Body of pancreas (tissue), 4 donors: ENCODE measurements at places on chromosomes 6 and 20.

DNA sequence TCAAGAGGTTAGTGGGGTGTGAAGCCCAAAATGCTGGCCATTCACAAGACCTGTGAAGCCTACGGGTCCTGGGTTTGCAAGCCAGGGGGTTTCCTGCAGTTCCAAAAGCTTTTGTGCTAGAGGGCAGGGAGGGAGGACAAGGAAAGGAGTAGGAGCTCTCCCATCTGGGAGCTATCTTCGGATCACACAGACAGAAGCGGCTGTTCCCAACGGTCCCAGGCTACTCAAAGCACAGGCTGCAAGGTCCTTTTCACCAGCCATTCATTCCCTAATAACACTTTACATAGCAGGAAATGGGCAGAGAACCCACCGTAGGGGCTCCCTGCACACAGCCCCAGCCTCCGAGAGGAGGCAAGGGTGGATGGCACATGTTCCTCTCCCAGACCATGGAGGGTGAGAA is 296.9 kb downstream of the FOXC1 start:
- DNase-seq: no peak

- peak; percentile 32 for DNase-seq
Observed at GRCh38 chr6:10418862-10419748, 4.2 kb upstream of the TFAP2A start.

DNA sequence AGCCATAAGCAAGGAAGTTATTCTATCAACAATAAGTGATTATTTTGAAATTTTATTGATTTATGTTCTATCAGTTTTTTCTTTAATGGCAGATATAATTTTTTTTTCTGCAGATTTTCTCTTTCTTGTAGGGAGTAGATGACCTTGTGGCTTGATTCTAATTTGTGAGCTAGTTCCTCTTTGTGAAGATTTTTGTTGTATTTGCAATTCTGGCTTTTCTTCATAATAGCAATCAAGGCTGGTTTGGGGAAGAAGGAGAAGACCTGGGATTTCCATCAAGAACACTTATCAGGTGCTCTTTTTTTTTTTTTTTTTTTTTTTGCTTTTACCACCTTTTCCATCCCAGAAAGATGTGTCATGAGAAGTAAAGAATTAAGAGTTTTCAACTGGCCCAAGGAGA is 324.2 kb upstream of the MAN1A1 start:
- DNase-seq: no peak

- DNase-seq: no peak
Observed at GRCh38 chr6:51430589-51430988, 611.9 kb downstream of the TFAP2B start.

DNA sequence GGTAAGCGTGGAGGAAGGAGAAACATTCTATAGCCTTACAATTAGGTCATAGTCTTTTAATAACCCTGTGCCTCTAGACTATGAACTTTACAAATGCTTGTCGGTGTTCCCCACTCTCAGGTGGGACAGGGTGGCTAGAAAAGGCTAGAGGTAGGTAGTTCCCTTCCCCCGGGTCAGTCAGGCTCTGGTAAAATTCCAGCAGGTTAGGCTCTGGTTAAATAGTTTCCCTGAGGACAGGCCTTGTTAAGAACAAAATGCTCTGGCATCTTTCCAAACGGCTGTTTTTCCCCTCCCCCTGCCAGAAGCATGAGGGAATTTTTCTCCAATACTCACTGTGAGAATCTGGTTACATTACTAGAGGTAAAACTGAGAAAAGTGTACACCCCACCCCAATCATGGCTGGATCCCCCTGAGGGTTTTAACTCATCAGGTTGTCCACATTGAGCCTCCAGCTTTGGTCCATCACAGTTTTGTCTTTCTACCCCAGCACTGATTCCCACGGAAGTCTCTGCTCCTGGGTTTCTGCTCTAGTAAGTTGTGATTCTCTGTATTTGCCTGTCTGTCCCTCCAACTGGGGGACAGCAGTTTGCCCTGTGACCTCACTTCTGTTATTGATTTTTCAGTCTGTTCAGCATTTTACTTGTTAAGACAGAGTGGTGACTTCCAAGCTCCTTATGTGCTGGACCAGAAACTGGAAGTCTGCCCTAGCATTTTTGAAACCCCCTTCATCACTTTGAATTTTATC is 84.7 kb upstream of the ADGRF1 start:
- peak; percentile 51 for DNase-seq

GRCh38 chr6:46026307-46026706 is 10.6 kb upstream of the CLIC5 start:
- no peak for DNase-seq

- DNase-seq: no peak
Observed at GRCh38 chr6:138454981-138455706, 44.1 kb downstream of the NHSL1 start.

DNA sequence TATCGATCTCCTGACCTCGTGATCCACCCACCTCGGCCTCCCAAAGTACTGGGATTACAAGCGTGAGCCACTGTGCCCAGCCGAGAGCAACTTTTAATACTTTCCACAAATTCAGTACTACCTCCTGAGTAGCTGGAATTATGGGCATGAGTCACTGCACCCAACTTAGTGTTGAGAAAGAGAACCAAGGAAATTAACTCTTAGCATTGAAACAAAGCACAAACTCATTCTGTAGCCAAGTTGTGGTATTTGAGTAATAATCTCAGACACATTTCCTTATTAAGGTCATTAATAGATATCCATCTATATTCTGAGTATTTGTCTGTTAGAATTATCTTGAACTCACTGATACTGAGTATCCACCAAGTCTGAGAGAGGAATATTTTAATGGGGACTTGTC is 14.3 kb upstream of the ELOVL2 start:
- no peak for DNase-seq

- DNase-seq: no peak
Observed at GRCh38 chr6:4403828-4404227, 268.5 kb upstream of the ECI2 start.

- DNase-seq: no peak
Observed at GRCh38 chr6:129710450-129711270, 683 bp upstream of the ARHGAP18 start.

- no peak for DNase-seq
Observed at GRCh38 chr6:170190046-170190445, 100.8 kb downstream of the DLL1 start.

GRCh38 chr6:148436466-148436865 is 93.8 kb downstream of the SASH1 start:
- DNase-seq: no peak

- DNase-seq: no peak
Observed at GRCh38 chr6:112439432-112439831, 92.3 kb downstream of the RFPL4B start.

- DNase-seq: no peak
Observed at GRCh38 chr20:11943778-11944177, 26.1 kb downstream of the BTBD3 start.

DNA sequence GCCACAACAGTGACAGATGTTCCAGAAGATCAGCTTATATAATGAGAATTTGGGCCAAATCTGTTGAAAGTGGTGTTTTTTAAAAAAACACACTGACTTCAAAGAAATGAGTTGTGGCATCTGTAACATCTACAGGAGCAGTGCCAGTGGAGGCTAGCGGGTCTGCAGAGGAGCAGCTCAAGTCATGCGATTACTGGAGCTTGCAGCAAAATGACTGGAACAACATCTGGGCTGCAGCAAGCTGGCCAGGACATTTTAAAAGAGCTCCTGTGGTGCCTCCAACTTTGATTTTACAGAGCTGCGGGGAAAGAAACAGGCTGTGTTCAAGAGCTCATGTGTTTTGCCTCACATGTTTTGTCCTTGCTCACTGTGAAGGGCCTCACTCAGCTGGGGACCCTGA is 57.2 kb downstream of the TBX18 start:
- no peak for DNase-seq

DNA sequence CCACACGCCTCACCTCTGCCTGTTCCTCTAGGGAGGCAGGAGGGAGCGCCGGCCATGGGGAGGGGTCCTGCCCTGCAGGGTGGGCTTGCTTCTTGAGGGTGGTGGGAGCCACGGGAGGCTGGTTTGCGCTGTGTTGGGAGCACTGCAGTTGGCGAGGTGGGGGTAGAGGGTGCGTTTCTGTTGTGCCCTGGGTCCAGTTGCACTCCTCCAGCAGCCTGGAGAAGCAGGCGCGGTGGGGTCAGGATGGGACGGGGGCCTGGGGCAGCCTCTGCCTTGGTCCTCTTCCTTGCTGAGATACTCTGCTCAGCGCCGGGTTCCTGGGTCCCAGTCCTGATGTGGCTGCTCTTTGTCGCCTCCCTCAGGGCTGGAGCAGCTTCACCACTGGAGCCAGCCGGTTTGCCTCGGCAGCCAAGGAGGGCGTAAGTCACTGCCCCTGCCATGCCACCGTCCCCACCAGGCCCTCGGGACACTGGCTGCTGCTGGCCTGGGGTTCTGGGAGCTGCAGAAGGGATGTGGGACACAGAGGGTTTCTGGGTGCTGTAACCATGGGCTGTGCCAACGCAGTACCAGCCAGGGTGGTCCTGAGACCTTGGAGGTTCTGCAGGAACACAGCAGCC is 8.4 kb downstream of the ARFGAP1 start:
- no peak for DNase-seq

DNA sequence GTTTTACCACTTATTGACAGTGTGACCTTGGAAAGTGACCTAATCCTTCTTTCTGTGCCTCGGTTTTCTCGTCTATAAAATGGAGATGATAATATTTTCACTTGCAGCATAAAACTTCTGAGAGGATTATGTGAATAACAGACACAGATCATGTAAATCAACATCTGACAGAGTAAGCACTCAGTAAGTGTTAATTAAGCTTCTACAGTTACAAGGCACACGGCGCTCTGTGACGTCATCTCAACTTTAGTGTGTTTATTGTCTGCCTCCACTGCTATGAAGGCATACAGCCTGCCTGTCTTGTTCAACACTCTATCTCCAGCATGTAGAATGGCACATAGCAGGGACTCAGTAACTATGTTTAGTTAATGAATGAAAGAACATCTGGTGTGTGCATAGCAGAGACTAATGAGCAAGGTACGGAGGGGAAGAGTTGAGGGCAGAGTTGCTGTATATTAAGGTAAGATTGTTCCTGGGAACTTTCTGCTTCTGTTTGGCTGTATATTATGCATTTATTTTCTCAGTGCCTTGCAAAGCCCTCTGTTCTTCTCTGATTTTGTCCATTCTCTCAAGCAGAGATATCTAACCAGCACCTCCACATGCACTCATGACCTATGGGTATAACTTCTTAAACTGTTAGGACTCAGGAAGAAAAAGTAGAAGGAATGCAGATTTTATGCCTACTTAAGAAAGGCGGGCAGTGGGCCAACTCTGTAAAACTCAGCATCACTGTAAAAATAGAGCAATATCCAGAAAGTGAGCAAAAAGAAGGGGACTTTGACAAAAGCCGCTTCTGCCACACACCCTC is 66.4 kb upstream of the STMND1 start:
- peak; percentile 46 for DNase-seq

DNA sequence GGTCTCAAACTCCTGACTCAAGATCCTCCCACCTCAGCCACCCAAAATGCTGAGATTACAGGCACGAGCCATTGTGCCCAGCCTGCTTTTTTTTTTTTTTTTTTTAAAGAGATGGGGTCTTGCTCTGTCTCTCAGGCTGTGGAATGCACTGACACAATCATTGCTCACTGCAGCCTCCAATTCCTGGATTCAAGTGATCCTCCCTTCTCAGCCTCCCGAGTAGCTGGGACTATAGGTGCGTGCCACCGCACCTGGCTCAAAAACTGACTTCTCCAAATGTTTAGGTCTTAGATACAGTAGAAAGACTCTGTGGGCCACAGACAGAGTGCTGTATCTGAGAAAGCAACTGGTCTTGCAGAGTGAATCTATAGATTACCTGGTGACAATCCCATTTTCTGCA is 31.1 kb upstream of the SLC4A11 start:
- no peak for DNase-seq

DNA sequence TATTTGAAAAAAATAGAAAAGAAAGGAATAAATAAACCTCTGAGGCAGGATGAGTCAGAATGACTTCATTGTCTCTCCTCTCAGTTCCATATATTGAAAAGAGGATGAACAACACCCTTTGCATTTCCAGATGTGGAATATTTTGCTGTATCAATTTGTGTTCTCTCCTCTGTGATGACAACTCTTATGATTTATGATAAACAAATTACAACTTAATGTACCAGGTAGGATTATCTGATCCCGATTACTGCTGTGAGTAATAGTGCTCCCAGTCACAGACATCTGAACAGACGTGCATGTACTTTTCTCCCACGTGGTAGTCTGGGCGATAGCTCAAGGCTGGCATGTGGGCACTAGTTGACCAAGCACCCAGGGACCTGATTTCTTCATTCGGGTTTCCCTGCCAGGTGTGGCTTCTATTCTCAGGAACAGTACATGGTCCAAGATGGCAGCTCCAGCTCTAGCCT is 142.1 kb upstream of the SULF2 start:
- no peak for DNase-seq

DNA sequence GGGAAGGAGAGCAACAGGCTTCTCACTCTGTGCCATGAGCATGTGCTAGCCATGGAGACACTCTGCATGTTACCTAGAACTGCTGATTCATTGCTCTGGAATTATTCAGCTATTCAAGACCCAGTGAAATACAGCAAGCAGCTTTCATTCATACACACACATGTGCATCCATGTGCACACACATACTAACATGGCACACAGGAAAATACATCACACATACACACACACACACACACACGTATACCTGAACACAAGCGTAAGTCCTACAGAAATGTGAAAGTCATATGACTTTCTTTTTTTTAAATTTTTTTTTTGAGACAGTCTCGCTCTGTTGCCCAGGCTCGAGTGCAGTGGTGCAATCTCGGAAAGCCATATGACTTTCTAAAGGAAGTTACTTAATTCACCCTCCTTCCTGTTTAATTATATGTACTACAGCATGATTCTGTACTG is 108.2 kb upstream of the NFATC2 start:
- no peak for DNase-seq

GRCh38 chr6:105077596-105078385 is 102.0 kb downstream of the POPDC3 start:
- no peak for DNase-seq

DNA sequence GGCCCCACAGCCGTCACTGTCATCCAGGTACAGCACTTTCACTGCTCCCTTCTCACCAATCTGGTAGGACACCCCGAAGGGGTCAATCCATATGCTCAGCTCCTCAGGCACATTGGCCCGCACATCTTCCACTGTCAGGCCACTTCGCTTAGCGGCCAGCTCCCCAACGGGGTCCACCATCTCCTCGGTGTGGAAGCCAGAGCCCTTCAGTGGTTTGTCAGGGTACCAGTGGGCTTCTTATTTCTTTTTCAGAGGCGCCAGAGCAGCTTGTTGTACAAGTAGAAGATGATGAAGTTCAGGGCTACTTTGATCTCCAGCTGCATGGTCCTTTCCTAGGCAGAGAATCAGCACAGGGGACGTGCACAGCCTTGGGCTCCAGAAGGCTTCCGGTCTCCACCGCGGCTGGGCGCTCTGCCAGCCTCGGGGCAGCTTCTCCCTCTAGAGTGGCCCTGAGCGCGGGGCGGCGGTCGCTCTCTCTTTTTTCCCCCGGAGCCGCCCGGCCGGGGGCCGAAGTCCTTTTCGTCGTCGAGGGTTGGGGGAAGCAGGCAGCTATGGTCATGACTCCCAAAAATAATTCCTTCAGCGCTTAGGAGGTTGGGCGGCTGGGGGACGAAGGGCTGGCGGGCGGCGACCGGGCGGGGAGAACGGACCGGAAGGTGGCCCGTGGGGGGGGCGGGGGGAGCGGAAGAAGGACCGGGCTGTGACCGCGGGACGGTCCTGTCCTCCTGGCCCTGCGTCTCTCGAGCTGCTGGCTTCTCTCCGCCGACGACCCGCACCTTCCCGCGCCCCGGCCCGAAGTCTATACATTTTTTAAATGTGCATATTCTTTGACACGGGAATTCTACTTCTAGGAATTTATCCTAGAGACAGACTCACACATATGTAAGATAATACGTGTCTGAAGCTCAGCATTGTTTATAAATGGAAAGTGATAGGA is 6.5 kb upstream of the ZSCAN9 start:
- DNase-seq: peak; percentile 71
